Left lung (tissue), 14 donors: ENCODE measurements at places on chromosomes 5 and 9. TPM values are rescaled to one million over a fixed set of nuclear protein-coding genes. Genes with fewer than 3 reads are reported as not detected.

Gene MCIDAS
- polyA plus RNA-seq: 0.51 TPM

Gene RANBP17
- polyA plus RNA-seq: 27.1 TPM

Gene TAF1L
- 0.04 TPM for polyA plus RNA-seq

Gene NR5A1
- polyA plus RNA-seq: not detected

Gene CEP78
- polyA plus RNA-seq: 43.5 TPM

Gene DAB2
- 96.8 TPM for polyA plus RNA-seq

Gene FGFR4
- polyA plus RNA-seq: 224 TPM

Gene SLC6A19
- 0.28 TPM for polyA plus RNA-seq

- no peak for DNase-seq
These were observed 155.1 kb upstream of the NR4A3 start for GRCh38 chr9:99666571-99666970.

DNA sequence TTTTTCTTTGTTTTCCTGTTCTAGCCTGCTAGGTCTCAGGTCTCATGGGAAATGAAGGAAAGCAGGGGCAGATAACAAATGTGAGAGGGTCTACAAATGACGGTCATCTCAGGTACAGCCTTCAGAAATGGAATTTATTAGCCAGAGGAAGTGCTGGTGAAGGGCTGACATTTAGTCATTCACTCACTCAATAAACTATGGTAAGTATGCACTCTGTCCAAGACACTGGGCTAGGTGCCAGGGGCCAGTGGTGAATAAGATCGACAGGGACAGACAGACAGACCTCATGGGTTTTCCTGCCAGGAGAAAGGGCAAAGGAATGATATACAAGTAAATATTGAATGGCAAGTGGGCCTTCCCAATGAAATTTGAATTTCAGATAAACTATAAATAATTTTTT is 6.3 kb downstream of the PDE6A start:
- no peak for DNase-seq

- no peak for DNase-seq
These were observed 161.4 kb downstream of the PAX5 start for GRCh38 chr9:36872641-36873040.

DNA sequence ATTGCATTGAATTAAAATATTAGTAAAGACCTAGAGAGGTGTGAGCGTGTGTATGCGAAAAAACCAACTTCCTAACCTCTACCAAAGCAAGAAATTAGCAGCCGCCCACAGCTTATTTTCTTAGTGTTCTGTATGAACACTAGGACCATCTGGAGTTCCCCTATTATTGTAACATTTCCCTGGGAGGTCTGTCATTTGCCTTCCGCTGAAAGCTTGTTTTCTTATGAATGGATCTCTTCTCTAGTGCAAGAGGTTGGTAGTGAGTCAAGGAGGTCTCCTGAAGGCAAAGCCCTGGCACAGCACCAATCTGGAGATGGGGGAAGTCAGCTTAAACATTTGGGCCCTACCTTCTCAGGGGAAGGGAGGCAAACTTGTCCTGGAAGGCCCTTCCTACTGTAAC is 10.8 kb downstream of the TNFSF8 start:
- no peak for DNase-seq

- DNase-seq: no peak
These were observed 79.1 kb downstream of the CYFIP2 start for GRCh38 chr5:157345067-157345466.

DNA sequence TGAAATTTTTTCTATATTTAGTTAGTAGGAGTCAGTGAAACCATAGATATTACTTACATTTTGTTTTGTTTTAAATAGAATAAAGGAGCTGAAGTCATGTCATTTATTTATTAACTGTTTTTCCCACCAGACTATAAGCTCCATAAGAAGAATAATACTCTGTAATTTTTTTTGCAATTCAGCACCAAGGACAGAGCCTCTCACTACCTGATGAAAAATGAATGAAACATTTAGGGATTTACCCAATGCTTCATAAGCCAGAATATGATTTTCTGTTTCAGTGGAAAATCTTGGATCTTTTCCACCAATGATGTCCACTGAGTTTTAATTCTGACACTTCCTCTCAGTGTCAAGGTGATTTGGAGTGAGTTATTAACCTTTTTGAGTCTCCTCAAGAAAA is 624.9 kb upstream of the GRAMD2B start:
- no peak for DNase-seq

DNA sequence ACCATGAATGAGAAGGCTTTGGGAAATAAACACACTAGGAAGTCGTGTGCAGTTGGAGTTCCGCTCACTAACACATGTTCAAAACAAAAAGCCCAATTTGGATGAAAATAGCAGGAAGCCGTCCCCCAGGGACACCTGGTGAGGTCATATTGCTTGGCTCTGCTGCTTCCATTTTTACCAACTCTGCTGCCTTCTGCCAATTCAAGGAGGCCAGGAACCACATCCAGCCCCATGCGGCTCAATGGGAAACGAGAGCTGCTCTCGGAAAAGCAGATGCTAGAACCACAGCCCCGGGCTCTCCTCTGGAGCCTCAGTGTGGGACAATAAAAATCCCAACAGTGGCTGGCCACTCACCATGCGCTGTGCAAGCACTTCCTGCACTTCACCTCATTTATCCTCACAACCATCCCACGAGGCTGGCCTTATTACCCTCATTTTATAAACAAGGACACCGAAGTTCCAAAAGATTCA is 13.4 kb downstream of the ADAM19 start:
- DNase-seq: no peak

- no peak for DNase-seq
These were observed 144.4 kb downstream of the ARHGEF28 start for GRCh38 chr5:73770172-73771025.

GRCh38 chr5:119187776-119188529 is 117.1 kb downstream of the DMXL1 start:
- DNase-seq: no peak

GRCh38 chr5:143207563-143208364 is 195.7 kb downstream of the NR3C1 start:
- no peak for DNase-seq

- DNase-seq: no peak
These were observed 483.8 kb upstream of the GRIA1 start for GRCh38 chr5:153006681-153007080.
